Nucleus accumbens (tissue), 56 donors: ENCODE measurements at places on chromosomes 12 and 14.

GRCh38 chr12:94930216-94930654 lies 73.3 kb downstream of the NDUFA12 start:
- DNase-seq, result no peak

GRCh38 chr14:86973177-86973576 lies 1019.8 kb downstream of the GALC start:
- no peak for DNase-seq

DNA sequence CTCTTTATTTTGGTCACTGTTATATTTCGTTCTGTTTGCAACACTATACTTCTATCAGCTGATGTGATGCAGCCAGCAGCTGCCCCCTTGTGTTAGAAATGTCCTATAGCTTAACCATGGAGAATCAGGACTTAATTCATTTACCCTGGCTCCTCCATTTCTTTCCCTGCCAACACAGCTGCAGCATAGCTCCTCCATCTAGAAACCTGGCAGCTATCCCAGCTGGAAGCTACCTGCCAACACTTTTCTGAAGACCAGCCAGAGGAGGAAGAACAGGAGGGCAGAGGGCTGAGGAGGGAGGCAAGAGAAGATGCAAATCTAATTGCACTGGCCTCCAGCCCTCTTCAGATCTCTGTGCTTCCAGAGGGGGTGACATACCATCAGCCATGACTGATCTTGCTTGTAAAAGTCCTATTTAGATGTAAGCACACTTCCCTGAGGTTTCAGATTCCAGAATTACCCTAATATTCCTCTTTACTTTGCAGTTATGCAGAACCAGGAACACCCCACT lies 156.8 kb upstream of the TMEM260 start:
- no peak for DNase-seq

GRCh38 chr12:66092559-66093269 lies 37.8 kb downstream of the LLPH start:
- no peak for DNase-seq

DNA sequence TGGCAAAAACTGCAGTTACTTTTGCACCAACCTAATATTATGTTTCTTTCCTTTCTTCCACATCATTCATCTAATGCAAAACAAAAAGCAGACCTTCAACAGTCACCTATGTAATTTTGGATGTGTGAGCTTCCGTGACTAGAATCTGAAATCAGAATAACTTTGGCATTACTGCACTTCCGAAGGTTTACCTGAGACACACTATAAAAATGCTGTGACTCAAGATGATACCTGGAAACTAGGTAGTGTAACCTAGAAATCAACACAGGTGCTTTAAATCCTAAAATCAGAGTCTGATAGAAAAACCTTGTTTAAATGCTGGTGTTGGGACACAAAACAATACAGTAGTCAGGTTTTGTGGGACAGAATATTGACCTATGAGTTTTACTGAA lies 2.2 kb downstream of the BTBD7 start:
- no peak for DNase-seq

GRCh38 chr12:58154359-58154758 lies 213.0 kb downstream of the ATP23 start:
- no peak for DNase-seq

GRCh38 chr14:74394549-74394948 lies 31.5 kb downstream of the SYNDIG1L start:
- DNase-seq, result no peak

DNA sequence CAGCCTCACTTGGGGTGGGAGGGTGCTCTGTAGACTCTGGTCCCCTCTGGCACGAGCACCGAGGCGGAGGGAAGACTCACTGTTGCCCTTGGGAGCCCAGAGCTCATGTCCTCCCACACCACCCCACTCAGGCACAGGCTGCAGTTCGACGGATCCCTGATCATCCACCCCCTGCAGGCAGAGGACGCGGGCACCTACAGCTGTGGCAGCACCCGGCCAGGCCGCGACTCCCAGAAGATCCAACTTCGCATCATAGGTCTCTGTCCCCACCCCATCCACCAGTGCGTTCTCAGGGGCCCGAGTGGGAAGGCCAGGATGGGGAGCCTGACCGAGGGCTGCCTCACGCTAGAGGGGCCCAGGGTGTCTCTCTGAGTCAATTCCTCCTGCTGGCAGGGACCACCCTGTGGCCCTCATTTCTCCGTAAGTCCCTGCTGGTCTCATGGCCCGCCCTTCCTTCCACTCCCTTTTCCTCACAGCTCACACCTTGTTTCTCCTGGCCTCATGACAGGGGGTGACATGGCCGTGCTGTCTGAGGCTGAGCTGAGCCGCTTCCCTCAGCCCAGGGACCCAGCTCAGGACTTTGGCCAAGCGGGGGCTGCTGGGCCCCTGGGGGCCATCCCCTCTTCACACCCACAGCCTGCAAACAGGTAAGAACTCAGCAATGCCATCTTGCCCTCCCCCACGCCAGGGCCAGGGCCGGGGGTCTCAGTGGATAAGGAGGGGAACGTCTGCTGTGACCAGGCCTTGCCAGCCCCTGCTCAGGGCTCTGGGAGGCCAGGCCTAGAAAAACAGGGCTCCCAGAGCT lies 27.0 kb downstream of the PAPLN start:
- no peak for DNase-seq

DNA sequence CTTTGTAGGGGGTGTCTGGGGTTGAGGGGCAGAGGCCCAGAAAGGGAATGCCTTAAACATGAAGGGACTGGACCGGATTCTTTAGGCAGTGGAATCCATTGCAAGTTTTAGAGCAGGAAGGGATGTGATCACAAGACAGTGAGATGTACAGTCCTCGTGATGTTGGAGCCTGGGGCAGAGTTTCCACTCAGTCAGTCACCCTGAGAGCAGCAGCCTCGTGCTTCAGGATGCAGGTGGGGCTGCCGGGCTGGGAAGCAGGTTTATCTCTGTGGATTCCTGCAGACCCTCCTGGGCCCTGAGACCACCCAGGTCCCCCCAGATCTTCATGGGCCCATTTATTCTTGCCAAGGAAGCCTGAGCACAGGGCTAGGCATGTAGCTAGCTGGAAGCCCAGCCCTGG lies 38.5 kb downstream of the RIN3 start:
- no peak for DNase-seq

DNA sequence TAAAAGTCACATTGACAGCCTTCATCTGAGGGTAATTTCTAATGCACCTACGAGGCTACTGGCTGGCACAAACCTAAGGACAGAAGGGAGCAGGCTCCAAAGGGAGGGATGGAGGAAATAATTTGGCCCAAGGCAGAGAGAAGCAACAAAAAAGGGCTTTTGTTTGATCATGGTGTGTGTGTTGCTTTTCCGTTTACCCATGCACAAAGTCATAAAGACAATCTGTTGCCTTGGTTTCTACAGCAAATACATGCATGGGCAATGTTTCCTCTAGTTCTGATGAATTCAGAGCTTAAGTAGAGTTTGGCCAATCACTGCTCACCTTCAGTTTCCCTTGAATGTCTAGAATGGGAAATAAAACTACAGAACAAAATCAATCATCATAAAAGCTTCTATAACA lies 262.5 kb upstream of the CAND1 start:
- DNase-seq, result no peak

DNA sequence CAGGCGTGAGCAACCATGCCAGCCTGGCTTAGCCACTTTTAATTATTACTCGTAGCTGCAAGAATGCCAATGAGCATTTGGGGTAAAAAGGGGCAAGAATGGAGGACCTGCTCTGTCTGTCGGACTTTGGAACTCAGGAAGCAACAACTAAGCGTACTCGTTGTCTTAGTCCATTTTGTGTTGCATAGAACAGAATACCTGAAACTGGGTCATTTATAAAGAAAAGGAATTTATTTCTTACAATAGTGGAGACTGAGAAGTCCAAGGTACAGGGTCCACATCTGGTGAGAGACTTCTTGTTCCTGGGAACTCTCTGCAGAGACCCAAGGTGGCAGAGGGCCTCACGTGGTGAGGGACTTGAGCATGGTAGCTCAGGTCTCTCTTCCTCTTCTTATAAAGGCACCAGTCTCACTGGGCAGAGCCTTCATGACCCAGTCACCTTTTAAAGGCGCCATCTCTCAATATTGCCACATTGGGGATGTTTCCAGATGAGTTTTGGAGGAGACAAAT lies 29.2 kb downstream of the SLC35E3 start:
- no peak for DNase-seq

DNA sequence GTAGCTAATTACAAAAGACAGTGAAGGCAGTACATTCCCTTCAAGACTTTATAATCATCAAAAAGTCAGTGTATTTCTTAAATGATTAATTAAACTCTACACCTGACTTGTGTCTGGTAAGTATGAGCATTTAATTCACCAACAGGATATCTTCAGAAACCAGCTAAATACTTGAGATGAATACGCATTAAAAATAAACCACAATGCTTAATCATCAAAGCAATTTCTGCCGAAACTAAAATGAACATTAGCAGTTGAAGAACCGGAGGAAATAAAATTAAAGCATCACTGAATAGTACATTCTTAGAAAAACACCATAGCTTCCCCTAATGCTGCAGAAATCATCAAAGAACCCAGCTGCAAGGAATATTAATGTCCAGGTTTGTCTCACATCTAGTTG lies 32.7 kb downstream of the SLC25A21 start:
- DNase-seq, result no peak

DNA sequence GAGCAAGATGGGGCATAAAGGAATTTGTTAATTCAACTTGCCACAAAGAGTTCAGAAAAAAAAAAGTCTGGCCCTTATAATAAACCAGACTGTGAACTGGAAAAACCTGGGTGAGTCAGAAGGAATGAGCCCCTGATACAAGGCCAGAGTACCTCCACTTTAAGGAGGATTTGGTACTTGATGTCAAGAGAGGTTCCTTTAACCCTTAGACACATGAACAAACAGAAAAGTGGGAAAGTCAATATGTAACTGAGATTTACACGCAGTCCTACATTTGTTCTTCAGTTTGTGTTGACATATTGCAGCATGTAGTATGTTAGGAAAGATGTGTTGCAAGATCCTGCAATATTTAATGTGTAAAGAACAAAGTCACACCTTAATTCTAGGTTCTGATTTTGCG lies 14.2 kb upstream of the SLC38A4 start:
- no peak for DNase-seq

DNA sequence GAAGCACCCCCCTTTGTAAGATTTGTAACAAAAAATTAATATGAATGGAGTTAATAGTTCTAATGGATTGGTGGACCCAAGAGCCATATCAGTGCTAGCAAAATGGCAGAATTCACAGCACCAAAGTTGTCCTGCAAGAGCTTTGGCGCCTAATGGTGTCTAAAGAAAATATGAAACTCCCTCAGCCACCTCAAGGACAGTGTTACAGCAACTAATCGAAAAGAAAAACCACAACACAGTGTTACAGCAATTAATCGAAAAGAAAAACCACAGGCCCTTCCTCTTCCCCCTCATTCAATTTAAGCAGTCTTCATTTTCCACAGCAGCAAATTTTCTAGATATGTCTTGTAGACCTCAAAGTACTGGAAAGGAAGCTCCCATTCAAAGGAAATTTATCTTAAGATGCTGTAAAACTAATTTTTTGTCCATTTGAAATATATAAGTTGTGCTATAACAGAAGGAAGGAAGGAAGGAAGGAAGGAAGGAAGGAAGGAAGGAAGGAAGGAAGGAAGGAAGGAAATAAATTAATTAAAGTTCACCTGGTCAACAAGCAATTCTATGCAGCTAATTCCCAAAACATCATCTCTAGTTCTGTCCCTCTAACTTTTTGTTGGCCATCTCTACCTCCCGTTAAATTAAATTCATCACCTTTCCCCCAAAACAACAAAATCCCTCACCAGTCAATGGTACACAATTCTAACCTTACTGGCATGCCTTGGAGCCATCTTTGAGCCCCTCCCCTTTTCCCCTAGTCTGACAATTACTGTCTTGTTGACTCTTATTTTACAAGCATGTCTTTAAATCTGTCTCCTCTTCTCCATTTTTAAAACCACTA lies 17.4 kb downstream of the LRP6 start:
- no peak for DNase-seq

- no peak for DNase-seq
Observed at GRCh38 chr12:39116861-39117260, 211.5 kb upstream of the CPNE8 start.

- no peak for DNase-seq
Observed at GRCh38 chr12:79071498-79071897, 206.9 kb downstream of the SYT1 start.

- no peak for DNase-seq
Observed at GRCh38 chr12:13635709-13636108, 345.7 kb downstream of the GRIN2B start.

- DNase-seq, result no peak
Observed at GRCh38 chr12:131550121-131550520, 160.8 kb upstream of the SFSWAP start.

GRCh38 chr12:93198086-93198485 lies 179.6 kb upstream of the NUDT4 start:
- DNase-seq, result no peak

- no peak for DNase-seq
Observed at GRCh38 chr14:23354990-23355389, 2.3 kb upstream of the SLC22A17 start.

DNA sequence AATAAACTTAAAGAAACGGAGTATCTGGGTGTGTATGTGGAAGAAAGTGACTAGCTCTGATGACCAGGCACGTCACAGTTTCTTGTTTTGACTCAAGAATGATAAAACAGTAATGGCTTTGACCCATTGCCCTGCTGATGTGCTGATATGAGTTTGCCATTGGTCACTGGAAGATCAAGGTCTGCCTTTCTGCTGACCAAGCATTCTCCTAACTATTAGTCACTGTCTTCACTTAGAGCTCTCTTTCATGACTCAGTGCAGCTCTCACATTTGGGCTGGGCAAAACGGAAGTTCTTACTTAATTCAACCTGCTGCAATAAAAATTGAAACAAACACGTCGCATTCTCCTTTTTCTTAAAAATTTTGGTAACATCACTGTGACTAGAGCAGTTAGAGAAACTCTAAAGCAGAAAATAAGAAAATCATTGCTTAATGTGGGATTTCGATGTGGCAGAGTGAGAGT lies 366.7 kb downstream of the BTG1 start:
- no peak for DNase-seq

- DNase-seq, result no peak
Observed at GRCh38 chr12:32105986-32106516, 596 bp upstream of the BICD1 start.

GRCh38 chr12:7499636-7500035 lies 3.9 kb downstream of the CD163 start:
- DNase-seq, result no peak

- no peak for DNase-seq
Observed at GRCh38 chr14:95046711-95047681, 110.3 kb downstream of the DICER1 start.

- no peak for DNase-seq
Observed at GRCh38 chr12:9740106-9740750, 7.3 kb upstream of the CLECL1 start.

GRCh38 chr14:95128140-95128539 lies 29.2 kb downstream of the DICER1 start:
- DNase-seq, result no peak
